AG09319 (cell line): ENCODE measurements at places on chromosomes 2 and 18.

- no peak for DNase-seq
These were observed 79.3 kb upstream of the LGALSL start for GRCh38 chr2:64374686-64375085.

GRCh38 chr2:240922245-240922981 is 16.3 kb downstream of the CROCC2 start:
- DNase-seq, result no peak

- no peak for DNase-seq
These were observed 58.4 kb upstream of the CERS6 start for GRCh38 chr2:168397629-168398028.

- no peak for DNase-seq
These were observed 7.6 kb upstream of the TRIB2 start for GRCh38 chr2:12709207-12709522.

GRCh38 chr2:105741174-105741573 is 3.5 kb upstream of the NCK2 start:
- DNase-seq, result no peak

GRCh38 chr18:63322908-63323634 is 3.5 kb upstream of the BCL2 start:
- DNase-seq, result peak; percentile 30

DNA sequence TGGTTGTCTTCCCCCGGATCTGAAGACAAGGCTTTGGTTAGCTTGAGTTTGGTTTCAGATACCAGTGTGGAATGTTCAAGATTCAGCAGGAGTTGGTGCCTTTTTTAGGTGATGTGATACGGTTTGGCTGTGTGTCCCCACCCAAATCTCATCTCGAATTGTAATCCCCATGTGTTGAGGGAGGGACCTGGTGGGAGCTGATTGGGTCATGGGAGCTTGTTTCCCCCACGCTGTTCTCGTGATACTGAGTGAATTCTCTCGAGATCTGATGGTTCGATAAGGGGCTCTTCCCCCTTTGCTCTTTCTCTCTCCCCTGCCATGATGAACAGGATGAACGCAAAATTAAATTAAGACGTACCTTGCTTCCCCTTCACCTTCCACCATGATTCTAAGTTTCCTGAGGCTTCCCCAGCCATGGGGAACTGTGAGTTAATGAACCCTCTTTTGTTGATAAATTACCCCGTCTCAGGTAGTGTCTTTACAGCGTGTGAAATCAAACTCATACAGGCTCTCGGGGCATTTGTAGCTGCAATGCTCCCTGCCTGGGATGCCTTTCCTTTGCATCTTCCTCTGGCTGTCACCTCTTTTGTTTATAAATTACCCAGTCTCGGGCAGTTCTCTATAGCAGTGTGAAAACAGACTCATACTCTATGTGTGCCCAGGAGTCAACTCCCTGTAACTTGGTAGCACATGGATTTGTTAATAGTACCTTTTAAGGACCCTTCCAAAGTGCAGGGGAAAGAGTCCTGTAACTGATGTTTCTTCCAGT is 21.3 kb downstream of the PDCD1 start:
- DNase-seq, result no peak

DNA sequence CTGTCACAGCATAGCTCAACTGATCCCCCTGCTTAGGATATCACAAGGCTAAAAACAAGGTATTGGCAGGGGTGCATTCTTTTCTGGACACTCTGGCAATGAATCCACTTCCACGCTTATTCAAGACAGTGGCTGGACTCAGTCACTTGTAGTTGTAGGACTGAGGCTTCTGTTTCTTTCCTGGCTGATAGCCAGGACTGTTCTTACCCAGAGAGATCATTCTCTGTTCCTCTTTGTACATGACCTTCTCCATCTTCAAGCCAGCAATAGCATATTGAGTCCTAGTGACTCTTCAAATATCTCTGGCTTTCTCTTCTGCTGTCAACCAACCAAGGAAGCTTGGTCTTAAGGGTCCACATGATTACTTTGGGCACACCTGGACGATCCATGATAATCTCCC is 241.3 kb downstream of the RBM43 start:
- DNase-seq, result no peak

- DNase-seq, result peak; percentile 11
These were observed 57.1 kb downstream of the ADCYAP1 start for GRCh38 chr18:961644-962355.

GRCh38 chr2:18412980-18413675 is 147.3 kb downstream of the RDH14 start:
- DNase-seq, result no peak

DNA sequence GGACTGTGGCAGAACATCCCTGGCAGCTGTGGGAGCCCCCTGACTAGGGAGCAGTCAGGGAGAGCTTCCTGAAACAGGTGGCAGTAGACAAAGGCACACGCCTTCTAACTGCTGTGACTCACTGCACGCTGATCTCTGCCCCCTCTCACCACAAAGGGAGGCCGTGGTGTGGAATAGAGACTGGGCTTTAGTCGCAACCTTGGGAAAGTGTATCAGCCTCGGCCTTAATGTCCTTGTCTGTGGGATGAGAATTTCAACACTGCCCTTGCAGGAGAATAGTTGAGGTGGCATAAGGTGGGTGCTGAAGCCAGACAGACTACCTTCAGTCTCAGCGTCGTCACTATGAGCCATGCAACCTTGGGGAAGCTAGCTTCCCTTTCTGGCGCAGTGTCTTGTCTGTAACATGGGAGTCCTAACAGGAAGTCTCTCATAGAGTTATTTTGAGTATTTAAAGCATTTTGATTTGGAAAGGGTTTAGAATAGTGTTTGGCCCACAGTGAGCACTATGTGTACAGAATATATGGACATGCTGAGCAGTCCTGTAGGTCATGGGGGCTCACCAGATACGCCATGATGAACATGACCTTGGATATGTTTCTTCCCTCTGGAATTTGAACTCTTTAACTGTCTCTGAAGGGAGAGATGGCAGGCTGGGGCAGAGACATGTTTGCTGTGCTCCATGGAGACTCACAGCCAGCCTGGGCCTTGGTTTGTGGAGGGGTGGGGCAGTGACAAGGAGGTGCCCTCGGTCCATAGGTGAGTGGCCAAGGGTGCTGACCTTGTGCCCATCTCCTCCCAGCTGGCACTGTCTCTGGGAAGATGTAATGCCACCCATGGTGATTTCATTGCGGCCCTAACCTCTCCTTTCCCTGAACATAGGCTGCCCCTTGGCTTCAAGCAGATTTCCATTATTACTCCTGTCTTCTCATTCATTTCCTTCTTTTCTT is 29.5 kb upstream of the SMAD7 start:
- no peak for DNase-seq

DNA sequence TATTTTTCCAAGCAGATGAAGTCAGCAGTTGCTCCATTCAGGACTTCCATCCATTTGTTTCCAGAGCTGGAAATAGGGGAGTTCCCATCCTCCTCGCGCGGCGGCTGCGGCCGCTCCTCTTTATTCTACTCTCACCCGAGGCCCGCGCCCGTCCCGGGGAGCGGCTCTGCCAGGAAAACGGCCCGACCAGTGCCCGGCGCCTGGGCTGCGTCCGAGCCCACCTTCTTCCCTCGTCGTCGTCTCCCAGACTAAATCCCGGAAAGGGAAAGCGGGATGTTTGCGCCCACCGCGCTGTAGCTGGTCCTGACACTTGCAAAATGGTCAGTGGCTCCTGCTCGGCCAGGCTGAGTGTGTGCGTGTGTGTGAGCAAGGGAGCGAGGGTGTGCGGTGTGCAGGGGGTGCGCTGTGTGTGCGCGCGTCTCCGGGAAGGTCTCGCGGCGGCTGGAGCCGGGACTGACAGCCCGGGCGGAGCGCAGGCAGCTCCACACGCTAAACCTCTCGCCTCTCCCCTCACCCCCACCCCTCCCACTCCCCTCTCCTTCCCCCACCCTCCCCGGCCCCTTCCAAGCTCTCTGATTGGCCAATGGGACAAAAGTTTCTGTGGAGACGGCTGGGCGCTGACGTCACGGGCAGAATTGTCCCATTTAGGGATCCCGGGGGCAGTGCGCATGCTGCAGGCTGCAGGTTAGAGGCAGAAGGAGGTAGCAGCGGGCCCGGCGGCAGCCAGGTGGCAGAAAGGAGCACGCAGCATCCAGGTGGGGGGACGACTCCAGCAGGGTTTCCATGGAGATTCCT is at the start of gene NOL4:
Gene NOL4 (minus strand): TSS at position 491 of the 795 bp plus-strand sequence. CDS start 1,660 bp downstream, outside the sequence.
- no peak for DNase-seq

DNA sequence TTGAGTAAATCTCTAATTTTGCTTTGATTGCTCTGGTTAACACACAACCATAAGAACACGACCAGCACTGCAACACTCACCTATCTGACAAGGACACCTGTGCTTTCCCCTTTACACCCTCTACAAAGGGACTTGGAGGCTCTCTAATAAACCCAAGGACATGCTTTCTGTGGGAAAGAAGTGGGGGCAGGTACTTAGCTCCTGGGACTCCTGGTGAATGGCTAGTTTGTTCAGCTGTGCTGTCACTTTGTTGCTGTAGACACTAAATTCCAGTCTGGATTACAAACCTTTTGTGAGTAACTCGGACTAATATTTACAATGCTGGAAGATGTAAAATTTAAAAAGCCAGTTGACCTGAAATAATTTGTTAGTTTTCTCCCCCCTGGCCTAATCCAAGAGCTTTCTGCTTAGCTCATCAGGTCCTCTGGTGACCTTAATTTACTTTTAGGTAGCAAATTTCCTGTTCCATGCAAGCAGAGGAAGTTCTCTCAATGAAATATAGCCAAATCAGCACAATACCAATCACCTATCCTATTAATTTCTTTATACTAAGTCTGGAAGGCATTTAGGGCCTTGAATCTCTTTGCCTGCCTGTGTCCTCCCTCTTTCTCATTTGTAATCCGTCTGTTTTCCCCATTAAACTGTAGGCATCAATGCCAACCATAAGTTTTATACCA is 67.5 kb downstream of the PLCL1 start:
- no peak for DNase-seq

- DNase-seq, result peak; percentile 32
These were observed 513.4 kb downstream of the TNS1 start for GRCh38 chr2:217489145-217489960.

GRCh38 chr2:230961091-230961491 is 34.8 kb upstream of the SPATA3 start:
- no peak for DNase-seq

DNA sequence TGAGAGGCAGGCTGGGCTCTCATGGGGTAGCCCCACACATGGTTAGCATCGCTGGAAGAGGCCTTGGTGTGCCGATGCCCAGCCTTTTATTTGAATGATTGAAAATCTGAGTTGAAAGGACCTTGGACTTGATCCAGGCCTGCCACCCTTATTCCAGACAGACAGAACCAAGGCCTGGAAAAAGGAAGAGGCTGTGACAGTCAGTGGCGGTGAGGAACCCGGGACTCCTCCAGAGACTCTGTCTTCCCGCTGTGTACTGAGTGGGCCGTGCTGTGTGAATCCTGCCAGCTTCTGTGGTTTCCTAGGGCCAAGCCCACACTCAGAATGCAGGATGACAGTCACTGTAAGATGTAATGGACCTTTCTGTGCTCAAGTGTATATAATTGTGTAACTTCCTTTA is 218.5 kb downstream of the LDLRAD4 start:
- DNase-seq, result no peak

DNA sequence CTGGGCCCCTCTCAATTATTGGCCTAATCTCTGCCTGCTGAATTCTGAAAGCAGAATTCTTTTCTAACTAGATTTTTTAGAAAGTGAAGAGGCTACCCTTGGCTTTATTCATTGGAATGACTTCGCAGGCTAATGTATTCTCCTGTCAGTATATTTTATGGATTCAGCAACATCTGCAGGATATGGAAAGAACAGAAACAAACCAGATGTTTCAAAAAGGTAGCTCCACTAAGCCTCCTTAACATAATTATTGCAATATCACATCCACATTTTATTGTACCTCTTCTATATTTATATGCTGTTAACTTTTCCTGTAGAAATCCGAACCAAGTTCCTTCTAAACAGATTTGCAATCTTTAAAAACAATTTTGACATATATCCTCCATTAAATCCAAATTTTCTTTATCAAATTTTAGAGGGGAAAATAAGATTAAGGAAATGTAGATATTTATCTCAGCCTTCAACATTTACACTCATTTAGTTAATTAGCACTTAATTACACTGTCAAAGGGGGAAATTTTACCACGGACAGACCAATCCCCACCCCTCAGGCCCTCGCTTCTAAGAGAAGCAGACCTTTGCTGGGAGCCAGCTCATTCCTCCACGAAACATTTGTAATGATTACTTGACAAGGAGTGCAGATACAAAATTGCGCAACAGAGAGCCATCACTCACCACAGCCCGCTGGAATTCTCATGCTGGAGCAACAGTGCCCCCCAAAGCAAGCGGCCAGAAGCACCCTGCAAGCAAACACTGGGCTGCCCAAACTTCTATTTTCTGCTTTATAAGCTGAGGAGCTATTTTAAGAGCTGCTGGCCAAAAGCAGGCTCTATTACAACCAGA is 253.4 kb downstream of the ETAA1 start:
- peak; percentile 72 for DNase-seq

DNA sequence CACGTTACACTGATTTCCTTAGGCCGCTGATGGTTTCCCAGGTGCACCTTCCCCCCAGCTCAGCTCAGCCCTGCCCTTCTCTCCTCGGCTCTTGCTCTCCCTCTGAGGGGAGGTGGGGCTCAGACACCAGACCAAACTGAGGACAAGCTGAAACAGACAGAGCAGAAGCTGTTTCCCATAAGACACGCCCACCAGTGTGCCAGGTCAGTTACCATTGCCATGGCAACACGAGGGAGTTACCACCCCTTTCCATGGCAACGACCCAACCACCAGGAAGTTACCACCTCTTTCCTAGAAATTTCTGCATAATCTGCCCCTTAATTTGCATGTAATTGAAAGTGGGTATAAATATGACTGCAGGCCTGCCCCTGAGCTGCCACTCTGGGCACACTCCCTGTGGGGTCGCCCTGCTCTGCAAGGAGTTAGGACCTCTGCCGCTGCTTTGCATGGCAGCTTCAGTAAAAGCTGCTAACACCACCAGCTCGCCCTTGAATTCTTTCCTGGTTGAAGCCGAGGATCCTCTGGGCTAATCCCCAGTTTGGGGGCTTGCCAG is 120.9 kb upstream of the SMIM21 start:
- DNase-seq, result no peak

DNA sequence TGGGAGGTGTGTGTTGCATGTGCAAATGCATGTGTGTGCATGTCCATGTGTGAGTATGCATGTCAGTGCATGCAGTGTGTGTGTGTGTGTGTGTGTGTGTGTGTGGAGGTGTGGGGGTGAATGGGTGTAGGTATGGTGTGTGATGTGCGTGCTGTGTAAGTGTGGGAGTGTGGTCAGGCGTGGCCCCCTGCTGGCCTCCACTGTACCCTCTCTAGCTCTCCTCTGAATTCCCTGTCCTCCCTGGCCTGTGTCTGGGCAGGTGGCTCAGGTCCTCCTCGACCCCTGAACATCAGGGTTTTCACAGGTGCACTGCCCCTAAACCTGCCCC is 230.2 kb downstream of the CELF4 start:
- DNase-seq, result no peak
